ENCODE measurements at places on chromosomes 4 and X.

DNA sequence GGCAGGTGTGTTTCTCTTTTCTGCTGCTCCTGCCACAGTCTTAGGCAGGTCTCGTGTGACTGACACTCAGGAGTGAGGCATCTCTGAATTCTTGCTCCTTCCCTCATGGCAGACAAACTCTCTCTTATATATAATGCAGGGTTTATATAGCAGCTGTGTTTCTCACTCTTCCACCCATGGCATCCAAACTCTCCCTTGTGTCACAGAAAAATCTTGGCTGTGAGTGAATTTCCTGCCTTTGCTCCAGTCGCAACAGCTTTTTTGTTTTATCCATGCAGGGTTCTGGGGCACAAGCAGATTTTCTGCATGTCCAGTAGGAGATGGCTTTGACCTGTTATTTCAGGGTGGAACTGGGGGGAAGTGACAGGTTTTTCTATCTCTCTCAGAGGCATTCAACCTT lies 1275.5 kb downstream of the ADGRL3 start:
- no peak for DNase-seq

DNA sequence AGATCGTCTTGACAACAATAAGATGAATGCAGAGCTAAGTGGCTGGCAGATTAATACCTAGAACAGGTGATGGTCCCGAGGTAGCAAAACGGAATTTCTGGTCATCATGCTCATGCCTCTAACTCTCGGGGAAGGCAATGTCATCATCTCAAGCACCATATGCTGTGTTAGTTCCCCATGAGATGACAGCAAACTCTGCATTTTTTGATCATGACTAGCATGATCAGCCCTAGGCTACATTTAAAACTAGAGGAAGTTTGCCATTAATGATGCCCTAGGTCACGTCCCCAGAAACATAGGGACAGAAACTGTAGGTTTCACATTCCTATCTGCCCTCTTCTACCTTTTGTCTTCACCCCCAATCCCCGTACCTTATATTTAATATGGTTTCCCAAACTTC lies 11.6 kb downstream of the LPAR4 start:
- no peak for DNase-seq

GRCh38 chr4:113411496-113411938 lies 350.0 kb downstream of the CAMK2D start:
- no peak for DNase-seq

DNA sequence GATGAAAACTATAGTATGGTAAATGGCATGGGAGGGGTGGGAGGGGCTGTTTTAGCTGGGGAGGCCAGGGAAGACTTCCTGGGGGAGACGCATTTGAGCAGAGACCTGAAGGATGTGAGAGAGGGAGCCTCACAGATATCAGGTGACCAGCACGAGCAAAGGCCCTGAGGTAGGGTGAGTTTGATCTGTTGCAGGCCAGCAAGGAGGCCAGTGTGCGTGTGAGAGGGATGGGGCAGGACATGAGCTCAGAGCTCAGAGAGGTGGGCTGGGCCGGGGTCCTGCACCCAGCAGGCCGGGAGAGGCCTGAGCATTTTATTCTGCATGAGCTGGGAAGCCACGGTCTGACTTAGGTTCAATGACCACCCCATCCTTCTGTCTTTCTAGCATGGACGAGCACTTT lies 80.0 kb downstream of the PPP2R2C start:
- DNase-seq, result no peak

- DNase-seq, result no peak
These were observed 23.9 kb upstream of the TMEM192 start for GRCh38 chr4:165136529-165136928.

DNA sequence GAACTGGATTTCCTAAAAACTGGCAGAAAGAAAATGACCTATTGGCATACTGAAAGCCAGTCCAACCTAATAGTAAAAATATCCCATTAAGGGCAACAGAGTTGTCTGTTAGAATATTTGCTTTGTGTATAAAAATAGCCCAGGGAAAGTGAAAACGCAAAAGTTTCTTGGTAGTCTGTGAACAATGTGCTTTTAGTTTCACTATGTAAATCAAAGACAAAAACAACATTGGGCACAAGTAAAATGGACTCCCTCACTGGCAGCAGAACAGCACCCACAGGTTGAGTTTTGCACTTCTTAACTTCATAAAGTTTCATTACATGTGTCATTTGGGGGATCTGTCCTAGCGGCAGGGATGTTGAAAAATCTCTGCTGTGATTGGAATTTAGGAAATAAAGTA lies 4.3 kb upstream of the FGG start:
- peak; percentile 9 for DNase-seq

DNA sequence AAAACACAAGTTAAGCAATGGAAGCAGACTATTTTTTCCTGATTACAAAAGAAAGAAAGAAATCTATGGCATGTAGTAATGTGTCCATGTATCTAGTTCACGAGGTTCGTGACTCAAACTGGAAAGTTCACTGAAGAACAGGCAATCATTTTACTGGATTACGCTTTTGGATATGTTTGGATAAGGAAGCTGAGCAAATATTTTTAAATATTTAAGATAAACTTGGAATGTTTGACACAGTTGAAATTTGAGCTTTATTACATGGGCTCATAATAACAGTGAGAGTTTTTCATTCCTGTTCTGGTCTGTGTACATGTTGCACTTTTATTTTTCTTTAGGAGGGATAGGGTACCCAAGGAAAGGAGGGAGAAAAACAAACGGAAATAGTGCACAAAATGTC lies 244.2 kb upstream of the GK2 start:
- no peak for DNase-seq

GRCh38 chrX:153407736-153408135 lies 3.5 kb upstream of the ZFP92 start:
- no peak for DNase-seq

- DNase-seq, result peak; percentile 86
These were observed 61.6 kb upstream of the CD99 start for GRCh38 chrX:2629316-2630007.

- peak; percentile 75 for DNase-seq
These were observed 57.7 kb downstream of the WFS1 start for GRCh38 chr4:6327220-6327917.

Measured in CD4-positive, alpha-beta T cell treated with Interleukin-17A for 1 hour (primary cell).